ENCODE measurements at places on chromosomes 5 and 9.
A peak's percentile ranks its signal among the peaks of the same experiment; 100 is the strongest.

DNA sequence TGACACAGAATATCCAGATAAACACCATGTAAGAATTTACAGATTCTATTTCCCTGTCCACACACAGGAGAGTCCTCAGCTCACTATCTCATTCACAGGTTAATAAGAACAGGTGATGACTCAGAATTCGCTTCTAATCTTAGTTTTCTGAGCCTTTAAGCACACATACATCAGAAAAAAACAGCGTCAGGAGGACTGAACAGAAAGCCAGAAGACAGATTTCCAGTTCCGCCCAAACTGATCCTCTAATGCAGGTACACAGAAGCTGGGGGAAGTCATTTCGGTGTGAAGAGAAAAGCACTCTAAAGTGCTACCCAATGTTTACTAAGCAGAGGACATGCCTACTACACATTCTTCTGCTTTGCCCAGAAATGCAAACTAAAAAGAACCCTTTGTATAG is 1.6 kb downstream of the CEMIP2 start:
- DNase-seq: no peak

DNA sequence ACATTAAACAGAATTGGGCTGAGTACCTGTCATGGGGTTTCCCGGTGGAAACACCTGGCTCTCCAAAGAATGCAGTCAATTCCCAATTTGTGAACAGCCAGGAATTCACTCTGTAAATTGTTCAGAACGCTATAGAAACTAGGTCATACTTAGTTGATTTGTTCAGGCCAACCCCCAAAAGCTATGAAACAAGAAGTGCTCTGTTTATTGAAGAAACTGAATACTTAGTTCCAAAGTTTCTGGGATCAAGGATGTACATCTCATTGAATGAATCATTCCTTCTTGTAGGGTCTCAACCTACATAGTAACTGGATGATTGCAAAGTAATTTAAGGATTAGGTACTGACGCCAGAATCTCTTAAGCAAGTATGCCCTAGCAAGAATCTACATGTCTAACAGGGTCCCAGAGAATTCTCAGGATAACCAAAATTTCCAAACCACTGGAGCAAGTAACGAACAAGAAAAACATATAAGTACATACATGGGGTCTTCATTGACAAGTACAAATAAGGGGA is 659 bp upstream of the TUSC1 start:
- no peak for DNase-seq

DNA sequence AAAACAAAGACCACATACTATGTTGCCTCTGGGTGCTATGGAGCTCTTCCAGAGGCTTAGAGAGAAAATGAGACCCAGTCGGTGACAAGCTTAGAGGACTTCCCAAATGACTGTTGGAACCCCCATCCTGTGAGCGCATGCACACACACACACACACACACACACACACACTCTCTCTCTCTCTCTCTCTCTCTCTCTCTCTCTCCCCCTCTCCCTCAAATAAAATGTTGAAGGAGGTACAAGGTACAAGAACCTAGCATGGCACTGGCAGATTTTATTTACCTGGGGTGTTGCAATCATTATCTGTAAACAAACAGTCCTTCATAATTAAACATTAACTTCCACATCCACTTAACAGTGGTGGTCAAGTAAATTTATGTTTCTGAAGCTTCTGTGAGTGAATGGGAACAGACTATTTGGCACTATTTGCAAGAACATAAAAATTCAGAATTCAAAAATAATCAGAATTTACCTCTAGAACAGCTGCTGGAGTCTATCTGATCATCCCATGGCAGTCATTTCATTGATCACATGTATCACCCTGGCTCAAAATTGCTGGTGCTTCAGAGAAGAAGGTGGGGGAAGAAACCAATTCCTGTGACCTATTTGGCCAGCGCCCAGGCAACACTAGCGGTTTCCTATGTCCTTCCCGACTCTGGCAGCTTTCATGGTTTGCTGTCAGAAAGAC is 24.9 kb downstream of the TRPM3 start:
- no peak for DNase-seq

GRCh38 chr5:59143926-59144333 is 561.1 kb downstream of the RAB3C start:
- no peak for DNase-seq

GRCh38 chr9:101639785-101640665 is 45.3 kb upstream of the PPP3R2 start:
- no peak for DNase-seq

DNA sequence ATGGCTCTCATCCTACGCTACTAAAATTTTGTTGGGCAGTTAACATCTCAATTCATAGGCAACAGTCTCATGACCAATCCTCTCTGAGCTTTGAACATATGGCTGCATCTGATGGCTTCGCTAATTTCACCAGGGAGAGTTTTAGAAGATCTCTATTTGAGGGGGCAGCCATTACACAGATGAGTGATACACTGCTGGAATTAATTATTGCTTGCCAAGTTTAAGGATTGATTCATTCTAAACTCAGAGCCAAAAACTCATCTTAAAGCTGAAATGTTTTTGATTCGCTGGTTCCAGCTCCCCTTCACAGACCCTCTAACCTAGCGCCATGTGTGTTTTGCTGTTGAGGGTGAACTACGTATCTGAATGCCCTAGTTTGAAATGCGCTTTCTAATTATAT is 519.9 kb upstream of the WWC1 start:
- no peak for DNase-seq

- DNase-seq: no peak
These were observed 77.1 kb upstream of the SUSD1 start for GRCh38 chr9:112252194-112252593.

DNA sequence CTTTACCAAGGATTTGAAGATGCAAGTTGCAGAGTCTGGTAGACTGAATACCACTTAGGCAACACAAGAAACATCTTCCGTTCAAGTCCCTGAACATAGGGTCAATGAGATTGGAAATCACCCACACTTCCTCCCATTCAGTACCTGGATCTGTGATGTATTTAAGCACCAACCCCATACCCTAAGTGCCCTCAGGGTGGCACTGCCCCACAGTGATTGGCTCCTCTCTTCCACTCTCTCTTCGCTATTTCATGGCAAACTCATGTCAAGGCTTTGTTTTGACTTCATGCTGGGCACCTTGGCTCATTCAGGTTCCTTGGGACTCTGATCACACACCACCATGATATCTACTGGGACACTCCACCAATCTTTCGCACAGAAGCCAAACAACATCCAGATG is 53.7 kb downstream of the GGTA1 start:
- DNase-seq: no peak

DNA sequence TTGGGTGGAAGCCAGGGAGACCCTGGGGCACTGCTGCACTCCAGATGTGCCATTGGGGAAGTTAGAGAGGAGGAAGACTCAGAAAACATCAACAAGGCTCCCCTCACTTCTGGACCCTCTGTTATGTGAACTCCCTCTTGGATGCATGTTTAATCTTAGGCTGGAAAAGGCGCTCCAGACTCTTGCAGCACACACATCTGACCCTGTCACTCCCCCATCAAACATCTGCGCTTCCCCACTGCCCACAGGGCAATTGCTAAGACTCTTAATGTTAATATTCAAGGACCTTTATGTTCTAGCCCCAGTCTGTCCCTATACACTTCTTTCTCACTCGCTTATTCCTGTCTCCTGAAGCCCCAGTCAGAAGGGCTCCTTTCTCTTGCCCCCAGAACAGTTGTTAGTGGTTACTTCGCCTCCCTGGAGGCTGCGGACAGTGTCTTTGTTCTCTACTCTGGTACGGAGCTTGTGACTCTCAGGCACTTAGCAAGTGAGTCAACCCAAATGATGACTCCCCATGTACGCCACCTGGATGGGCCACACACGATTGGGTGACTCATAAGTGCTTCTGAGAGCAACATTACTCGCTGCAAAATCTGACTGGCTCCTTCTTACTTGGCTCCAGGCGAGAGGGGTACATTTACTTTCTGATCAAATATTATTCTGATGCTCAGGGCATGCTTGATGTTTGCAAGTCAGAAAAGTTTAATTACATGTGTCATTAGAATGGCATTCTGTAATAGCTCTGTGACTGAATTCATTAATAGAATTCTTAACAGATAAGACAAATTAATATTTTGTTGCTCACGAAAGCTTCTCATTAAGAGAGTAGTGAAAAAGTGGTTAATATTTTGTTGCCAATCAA is 193.6 kb downstream of the HSPA4 start:
- DNase-seq: no peak

GRCh38 chr5:31783731-31784130 is 144.8 kb downstream of the PDZD2 start:
- no peak for DNase-seq

- DNase-seq: peak; percentile 33
These were observed 215.8 kb downstream of the ADAMTS12 start for GRCh38 chr5:33675958-33676464.

- DNase-seq: peak; percentile 49
These were observed 1.1 kb downstream of the PTGER4 start for GRCh38 chr5:40680741-40681362.

GRCh38 chr9:132791699-132792240 is 86.3 kb downstream of the AK8 start:
- no peak for DNase-seq

Data from inflammatory macrophage treated with lipopolysaccharide for 4 hours (primary cell).